ENCODE measurements at places on chromosomes 4 and X.

GRCh38 chr4:77065382-77065781 lies 10.4 kb downstream of the CCNI start:
- DNase-seq = no peak

- no peak for DNase-seq
Observed at GRCh38 chrX:13381514-13381913, 61.7 kb upstream of the ATXN3L start.

DNA sequence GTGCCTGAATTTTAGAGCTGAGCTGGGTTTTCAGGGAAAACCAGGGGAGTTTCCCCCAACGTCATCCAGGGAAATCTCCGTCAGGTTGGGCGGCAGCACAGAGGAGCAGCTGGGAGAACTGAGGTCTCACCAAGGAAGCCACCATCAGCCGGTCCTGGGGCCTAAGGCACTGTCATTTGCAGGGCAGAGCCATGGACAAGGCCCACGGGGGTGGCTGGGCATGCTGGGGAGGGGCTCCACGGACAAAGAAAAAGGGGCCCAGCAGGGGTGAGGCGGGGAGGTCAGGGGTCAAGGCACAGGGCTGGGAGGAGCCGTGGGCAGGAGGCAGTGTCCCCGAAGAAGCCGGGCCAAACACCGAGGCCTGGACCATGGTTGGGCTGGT lies 109.8 kb downstream of the HMX1 start:
- no peak for DNase-seq

- no peak for DNase-seq
Observed at GRCh38 chr4:164402554-164402953, 351.4 kb upstream of the SMIM31 start.

- DNase-seq = peak; percentile 95
Observed at GRCh38 chr4:44726038-44726871, at the start of gene GNPDA2. Gene GNPDA2 (minus strand): TSS chr4:44726556. CDS start chr4:44722207, 4,349 bp downstream.
